ENCODE measurements at places on chromosomes 13 and 19.
A peak's percentile ranks its signal among the peaks of the same experiment; 100 is the strongest.

DNA sequence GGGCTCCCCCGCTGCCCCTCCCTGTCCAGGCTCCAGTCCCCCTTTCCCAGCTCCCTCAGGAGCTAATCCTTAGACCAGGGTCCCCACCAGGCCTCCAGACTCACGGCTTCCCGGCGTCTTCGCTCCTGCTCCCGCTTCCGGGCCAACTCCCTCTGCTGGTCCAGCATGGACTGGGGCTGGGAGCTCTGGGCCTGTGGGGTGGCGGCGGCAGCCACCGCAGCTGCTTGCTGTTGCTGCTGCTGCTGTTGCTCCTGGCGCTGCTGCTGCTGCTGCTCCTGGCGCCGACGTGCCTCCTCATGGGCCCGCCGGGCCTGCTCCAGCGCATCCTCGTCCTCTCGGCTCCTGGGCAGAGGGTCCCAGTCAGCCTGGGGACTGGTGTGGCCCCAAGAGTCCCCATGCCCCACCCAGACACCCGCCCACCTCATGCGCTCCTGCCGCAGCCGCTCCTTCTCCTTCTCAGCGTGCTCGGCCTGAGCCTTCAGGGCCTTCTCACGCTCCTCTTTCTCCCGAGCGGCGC is 6.4 kb upstream of the EPHX3 start:
- no peak for DNase-seq

DNA sequence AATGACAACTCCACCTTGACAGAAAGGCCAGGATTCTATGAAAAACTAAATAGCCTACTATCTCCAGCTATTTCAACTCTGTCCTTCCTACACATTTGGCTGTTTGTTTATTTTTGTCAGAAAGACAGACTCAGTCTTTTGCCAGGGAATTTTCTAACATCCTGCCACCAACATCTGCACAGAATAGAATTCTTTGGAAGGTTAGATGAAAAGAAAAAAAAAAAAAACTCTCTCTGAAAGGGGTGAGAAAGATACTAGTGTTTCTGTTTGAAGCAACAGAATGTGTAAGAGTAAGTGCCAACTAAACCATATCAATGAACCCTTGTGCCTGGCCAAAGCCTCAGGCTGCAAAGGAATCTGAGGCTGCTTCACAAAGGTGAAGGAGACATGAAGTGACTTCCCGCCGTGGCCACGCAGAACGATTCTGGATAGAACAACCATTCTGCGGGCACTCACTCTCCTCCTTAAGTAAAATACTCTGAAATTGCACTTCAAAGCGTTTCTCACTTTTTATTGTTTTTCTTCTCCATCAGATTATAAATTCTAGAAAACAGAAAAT is 498.2 kb downstream of the IRS2 start:
- no peak for DNase-seq

DNA sequence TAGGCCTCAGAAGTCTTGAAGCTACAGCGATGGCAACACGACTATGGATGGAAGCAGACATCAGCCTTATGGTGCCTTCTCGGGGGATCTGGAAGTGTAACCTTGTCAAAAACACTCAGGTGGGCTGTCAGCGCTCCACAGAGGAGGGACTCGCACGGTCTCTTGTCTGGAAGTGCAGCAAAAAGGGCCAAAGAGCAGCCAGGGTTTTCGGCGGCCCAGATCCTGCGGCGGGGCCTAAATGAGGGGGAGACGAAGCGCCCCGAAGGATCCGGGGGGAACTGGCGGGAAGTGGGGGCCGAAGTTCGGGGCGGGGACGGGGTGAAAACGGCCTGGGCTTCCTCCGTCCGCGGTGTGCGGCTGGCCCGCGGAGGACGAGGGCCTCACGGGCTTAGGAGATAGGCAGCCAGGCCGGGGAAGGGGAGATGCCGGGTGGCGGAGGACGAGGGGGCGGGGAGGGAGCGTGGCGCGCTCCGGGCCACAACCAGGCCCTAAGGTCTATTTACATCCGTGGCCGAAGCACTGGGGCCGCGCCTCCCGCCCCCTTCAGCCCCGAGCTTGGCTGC is 637 bp downstream of the RANBP3 start:
- DNase-seq, result no peak

DNA sequence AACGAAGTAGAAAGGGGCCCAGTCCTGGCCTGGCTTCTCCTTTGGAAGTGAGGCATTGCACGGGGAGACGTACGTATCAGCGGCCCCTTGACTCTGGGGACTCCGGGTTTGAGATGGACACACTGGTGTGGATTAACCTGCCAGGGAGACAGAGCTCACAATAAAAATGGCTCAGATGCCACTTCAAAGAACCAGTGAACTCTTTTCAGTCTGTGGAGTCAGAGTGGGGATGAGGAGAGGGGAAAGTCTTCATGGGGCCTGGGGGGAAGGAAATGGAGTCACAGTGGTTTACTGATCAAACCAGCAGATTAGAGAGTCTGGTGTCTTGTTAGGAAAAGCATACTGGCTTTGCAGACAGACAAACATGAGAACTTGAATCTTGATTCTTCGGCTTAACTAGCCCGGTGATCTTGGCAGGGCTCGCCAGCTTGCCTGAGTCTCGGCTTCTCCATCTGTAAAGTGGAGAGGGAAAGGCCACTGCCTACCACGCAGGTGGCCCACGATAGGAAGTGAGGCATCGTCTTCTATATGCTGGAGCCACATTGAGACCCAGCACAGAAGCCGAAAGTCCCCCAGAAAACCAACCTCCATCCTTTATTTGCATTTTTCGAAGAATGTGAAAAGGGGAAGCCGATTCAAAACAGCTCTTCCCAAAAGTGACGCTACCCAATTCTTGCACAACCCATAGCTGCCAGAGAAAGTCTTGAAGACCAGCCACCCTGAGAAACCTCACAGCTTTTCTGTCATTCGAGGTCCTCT is at the start of gene FFAR1:
Gene FFAR1, plus strand, starts transcription at position 732 of the 759 bp plus-strand sequence. CDS start 3,650 bp downstream, outside the sequence.
- no peak for DNase-seq

GRCh38 chr19:11261971-11262839 is at the start of gene DOCK6:
Gene DOCK6 (minus strand): TSS chr19:11262524. CDS start chr19:11262440, 84 bp downstream.
- no peak for DNase-seq

GRCh38 chr19:10473192-10473591 is 30.0 kb downstream of the KEAP1 start:
- no peak for DNase-seq

DNA sequence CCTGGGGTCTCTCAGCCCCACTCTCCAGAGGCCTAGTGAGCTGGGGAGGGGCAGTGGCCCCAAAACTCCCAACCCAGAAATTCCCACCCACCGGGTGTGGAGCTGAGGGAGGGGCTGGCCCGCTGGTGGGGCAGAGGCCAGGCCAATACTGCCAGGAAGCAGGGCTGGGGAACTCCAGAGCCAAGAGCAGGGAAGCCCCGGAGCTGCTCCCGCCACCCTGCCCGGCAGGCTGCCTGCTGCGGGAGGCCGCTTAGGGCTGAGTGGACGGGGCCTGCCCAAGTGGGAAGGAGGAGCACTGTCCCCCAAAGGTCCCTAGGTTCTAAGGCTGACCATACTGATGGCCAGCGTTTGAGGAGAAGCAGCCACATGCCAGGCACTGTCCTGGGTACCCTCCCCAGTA is 13.0 kb upstream of the RELB start:
- DNase-seq, result no peak

GRCh38 chr13:36163809-36164308 is 32.7 kb upstream of the DCLK1 start:
- peak; percentile 59 for DNase-seq
